ENCODE measurements at places on chromosomes 2 and 18. TPM values are rescaled to one million over a fixed set of nuclear protein-coding genes. Genes with fewer than 3 reads are reported as not detected.

Gene NEU4
- 0.56 TPM for total RNA-seq

GRCh38 chr2:238883421-238883901 is 35.6 kb downstream of the TWIST2 start:
- DNase-seq, result peak; percentile 76

GRCh38 chr2:20755132-20755800 is 67.6 kb downstream of the LDAH start:
- no peak for DNase-seq

Gene FABP1
- total RNA-seq, result not detected

Gene NCKAP5
- total RNA-seq, result 0.21 TPM

GRCh38 chr2:43011158-43011491 is 215.3 kb downstream of the ZFP36L2 start:
- DNase-seq, result no peak

DNA sequence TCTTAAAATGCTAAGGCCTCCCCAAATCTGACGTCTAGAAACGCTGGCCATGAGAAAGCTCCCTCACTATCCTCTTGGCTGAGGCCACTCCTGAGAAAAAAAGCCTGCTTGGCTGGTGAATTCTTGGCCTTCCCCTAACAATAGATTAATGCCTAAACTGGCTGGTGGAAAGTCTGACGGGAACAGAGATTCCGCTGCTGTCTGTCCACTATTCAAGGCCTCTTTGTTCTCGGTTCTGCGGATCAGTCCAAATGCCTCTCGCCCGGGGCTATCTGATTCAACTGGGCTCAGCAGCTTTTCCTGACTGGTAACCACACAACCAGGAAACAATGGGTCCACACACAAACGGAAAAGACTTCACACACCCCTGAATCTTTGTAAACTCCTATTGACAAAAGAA is 27.2 kb downstream of the PXDN start:
- peak; percentile 82 for DNase-seq

GRCh38 chr2:12288048-12288447 is 428.7 kb upstream of the TRIB2 start:
- DNase-seq, result no peak

- DNase-seq, result no peak
Measured at GRCh38 chr2:9345997-9346396, 77.3 kb downstream of the ITGB1BP1 start.

DNA sequence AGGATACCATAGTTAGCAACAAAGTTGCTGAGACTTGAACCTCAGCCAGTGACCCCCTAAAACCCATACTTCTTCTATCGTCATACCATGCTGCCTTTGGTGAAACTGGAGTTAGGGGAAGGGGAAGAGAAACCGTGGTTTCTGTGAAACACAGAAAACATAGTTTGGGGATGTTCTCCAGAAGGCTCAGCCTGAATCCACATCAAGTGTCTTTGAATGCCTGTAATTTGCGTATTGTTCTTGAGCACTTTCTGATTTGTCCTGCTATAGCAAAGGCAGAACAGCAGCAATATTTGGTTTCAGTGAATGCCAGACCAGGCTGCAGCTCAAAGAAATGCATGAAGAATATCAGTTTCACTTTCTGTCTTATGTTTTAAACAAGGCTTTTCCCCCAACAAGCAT is 258.7 kb downstream of the TTC32 start:
- DNase-seq, result no peak

GRCh38 chr2:70615222-70615621 is 61.6 kb upstream of the TGFA start:
- no peak for DNase-seq

Gene CNGA3
- total RNA-seq, result 0.04 TPM

GRCh38 chr2:3192920-3193319 is 184.7 kb downstream of the EIPR1 start:
- DNase-seq, result peak; percentile 25

DNA sequence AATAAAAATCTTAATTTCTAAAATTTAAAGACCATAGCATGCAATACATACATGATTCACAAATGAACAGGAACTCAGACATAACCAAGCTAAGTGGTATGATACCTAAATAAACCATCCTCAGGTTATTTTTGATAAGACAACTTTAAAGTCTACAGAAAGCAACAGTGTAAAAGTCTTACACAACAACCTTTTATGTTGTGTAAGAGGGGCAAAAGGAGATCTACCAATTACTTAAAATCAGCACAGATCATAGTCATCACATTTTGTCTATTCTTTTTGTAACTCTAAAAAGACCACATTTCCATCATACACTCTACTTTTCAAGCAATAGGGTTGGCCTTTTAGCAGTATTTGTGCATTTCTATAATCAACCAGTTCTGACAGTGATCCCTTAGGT is 16.3 kb downstream of the SP3 start:
- DNase-seq, result no peak

Gene RFTN2
- total RNA-seq, result 8.3 TPM

DNA sequence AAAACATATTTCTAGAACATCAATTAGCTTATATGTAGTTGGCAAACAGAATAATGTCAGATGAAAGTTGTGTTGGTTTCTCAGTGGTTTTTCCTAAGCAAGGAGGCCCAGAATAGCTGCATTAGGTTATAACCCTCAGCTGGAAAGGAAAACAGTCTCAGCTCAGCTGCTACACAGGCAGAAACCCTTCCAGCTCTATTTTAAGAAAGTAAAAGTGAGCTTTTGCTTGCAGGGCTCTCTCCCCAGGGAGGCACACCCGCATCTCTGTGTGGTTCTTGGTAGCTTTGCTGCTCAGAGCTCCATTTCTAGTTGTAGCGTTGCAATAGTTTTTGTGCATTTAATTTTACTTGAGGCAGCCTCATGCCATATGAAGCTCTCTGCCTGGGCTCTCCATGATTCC is 54.6 kb downstream of the PIKFYVE start:
- DNase-seq, result peak; percentile 18

GRCh38 chr2:240914645-240915525 is 8.7 kb downstream of the CROCC2 start:
- no peak for DNase-seq

Gene GALNT5
- 2.4 TPM for total RNA-seq

DNA sequence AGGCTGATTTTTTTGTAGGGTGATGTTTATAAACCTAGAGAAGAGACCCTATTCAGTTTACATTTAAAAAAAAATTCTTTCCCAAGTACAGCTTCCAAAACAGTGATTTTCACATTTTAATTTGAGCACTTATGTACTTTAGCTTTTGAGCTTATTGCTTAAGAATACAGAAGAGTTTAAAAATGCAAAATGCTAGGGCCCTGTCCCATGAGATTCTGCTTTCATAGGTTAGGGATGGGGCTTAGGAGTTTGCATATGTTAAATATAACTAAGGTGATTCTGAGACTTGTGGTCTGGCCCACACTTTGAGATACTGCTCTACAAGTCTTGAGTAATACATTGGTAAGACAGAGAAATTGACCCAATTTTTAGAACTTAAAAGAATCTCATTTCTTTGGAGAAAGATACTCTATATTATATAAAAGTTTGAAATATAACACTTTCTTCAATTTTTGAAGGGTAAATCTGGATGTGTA is 137.3 kb upstream of the CWC22 start:
- DNase-seq, result no peak

- peak; percentile 66 for DNase-seq
Measured at GRCh38 chr2:47272031-47272864, 117.1 kb upstream of the STPG4 start.

Gene ANTXR1
- 36.0 TPM for total RNA-seq
